ENCODE measurements at places on chromosomes 2 and 18.

DNA sequence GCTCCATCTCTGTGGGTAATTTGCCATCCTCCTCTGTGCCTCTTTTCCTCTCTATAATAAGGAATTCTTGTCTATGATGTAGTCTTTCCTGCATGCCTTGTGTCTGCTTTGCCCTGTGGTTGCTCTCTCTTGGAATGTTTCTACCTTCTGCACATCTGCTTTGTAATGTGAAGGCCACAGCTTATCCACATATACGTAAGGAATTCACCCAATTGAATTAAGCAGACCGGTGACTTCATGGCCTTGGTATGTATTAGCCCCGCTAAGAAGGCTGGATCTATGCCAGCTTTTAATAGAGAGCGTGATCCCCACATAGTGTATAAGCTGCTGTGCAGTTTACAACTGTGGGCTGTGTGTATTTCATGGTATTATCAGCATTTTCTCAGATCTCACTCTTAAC is 274.7 kb downstream of the RNF144A start:
- DNase-seq: no peak

- no peak for DNase-seq
These were observed 11.5 kb upstream of the TRIB2 start for GRCh38 chr2:12705230-12705629.

DNA sequence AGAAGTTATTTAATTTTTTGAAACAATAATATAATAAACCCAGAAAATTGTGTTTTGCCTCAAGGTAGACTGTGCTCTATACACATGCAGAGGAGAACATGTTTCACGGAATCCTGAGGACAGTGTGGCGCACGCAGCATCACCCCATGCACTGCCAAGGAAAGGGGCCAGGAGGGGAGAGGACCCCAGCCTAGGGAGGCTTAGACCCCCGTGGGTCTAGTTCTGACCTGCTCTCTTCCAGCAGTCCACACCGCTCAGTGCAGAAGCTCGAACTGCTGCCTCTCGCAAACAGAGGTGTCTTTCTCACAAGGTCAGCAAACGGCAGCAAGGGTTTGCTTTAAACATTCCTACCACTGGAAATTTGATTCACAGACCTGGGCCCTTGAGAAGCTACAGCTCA is 51.5 kb upstream of the KIDINS220 start:
- DNase-seq: no peak

DNA sequence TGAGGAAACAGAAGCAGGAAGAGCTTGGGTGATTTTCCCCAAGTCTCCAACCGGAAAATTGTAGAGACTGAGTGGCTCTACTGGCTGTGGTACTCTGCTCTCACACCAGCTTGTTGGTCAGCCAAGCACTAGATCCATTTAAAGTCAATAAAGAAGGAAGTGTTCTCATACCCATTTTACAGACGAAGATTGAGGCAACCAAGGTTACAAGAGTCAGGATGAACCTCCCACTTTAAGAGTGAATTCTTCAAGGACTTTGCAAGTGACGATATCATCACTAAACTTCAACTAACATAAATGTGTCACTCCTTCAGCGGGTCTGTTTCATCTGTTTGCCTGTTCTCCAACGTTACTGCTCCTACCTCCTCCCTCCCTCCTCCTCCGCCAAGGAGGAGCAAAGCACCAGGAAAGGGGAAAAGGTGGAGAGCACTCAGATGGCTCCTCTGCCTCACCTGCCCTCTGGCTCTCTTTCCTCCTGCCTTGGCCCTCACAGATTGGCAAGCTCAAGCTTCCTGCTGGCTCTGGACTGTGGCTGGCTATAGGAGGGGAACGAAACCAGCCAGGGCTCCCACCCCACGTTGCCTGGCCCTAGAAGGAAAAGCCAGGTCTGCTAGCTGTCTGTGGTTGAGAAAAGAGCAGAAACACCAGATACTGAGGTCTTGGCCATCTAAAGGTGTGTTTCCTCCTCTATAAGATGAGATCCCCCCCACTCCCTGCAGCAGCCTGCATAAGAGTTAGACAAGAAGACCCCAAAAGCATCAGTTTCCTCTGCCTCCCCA is 3.6 kb upstream of the RAB11FIP5 start:
- no peak for DNase-seq

- no peak for DNase-seq
These were observed 25.9 kb downstream of the PSTPIP2 start for GRCh38 chr18:46046126-46046525.

DNA sequence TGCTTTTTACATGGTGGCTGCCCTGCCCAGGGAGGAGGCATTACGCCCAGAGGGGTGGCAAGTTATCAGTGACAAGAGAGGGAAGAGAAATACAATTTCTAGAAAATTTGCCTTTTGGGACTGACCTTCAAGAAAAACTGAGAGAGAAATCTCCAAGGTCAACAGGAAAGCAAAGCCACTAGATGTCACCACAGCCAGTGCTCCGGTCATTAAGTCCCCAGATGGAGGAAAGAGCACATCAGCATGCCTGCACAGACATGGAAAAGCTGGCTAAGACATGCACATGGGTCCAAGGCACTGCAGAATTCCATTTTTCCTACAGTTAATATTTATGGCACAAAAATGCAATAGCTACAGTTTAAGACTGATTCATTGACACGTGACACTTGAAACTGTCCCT is 21.0 kb downstream of the FHL2 start:
- DNase-seq: no peak

GRCh38 chr2:160505256-160505655 is 11.6 kb upstream of the RBMS1 start:
- no peak for DNase-seq

- DNase-seq: peak; percentile 85
These were observed 109.9 kb downstream of the ZNF236 start for GRCh38 chr18:76932026-76932819.

DNA sequence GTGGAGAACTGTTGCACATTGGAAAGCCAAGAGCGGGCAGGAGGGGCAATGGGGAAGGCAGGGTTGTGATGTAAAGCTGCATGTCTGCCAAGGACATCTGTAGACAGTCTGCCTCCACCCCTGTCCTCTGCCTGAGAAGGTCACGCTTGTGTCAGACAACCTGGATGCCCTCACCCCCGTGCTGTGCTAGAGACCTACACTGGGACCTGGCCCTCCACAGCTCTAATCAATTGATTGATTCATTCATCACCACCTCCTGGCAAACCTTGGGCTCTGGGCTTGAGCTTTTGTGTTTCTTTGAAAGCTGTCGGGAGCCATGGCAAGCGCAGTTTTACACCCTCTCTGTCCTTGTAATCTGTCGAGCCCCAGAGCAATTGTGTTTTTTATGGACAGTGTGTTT is 41.1 kb downstream of the MARCO start:
- DNase-seq: no peak

DNA sequence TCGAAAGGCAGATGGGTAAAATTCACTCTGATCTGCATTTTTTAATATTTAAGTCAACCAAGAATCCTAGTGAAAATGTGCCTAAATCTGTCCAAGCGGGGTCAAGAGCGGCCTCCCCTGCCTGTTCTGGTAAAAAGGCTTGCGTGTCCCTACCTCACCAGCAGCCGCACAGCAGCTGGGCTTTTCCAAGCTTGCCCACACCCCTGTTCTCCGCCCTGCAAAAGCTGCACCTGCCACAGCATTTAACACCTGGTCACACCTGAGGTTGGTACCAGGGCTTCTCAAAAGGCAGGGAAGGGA is 25.8 kb upstream of the TMEM182 start:
- DNase-seq: peak; percentile 16

DNA sequence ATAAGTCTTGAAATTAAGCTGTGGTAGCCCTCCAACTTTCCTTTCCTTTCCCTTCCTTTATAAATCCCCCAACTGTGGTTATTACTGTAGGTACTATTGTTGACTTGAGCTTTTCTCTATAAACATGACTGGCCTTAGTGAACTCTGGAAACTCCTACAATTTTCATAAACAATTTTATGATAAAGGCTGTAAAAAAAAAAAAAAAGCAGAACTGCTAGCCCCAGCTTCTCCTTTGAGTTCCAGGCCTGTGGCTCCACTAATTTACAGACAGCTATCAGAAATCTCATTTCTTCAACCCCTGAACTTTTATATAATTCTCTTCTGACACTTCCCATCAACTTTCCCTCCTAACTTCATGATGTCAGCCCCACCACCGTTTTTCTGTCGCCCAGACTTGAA is 174.3 kb downstream of the IKZF2 start:
- no peak for DNase-seq

DNA sequence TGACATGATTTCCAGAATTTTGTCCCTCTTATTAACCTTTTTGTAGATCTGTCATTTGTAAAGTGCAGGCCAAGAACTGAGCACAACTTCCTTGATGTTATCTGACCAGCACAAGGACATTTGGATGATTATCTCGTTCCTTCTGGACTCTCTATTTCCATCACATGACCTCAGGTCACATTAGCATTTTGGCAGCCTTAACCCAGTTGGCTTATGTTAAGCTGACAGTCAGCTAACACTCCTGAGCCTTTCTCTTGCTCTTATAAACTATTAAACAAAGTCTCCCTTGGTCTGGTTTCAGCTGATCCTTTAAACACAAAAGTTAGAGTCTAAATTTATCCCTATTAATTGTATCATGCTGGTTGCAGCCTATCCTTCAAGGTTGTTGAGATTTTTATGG is 167.2 kb upstream of the RBBP8 start:
- DNase-seq: no peak

DNA sequence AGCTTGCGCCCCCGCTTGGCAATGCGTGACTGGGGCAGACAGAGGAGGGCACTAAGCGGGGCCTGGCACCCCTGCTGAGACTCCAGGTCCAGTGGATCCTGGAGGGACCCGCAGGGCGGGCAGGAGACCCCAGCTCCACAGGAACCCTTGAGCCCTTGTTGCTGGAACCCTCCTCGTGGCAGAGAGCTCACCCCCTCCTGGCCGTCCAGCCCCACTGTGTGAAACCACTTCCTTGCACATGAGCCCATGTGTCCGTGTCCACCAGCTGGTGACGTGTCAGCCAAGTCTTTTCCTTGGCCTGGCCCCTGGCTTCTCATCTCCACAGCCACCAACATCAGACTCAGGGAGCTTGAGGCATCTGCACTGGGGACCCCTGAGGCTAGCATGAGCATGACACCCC is 38.0 kb downstream of the BIN1 start:
- DNase-seq: no peak

DNA sequence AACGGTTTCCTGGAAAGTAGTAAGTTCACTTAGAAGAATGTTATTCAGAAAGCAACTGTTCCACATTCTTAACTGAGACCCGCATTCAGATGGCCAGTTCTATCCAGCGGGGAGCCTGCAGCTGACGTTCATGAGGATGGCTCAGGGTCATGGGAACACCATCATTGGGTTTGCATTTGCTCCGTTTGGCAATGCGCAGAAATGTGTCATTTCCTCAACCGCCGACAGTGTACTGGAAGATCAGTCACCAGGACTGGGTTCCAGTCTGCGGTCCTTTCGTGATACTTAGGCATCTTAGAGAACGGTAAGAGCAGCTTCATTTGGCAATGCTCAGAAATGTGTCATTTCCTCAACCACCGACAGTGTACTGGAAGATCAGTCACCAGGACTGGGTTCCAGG is 104.0 kb downstream of the DNER start:
- no peak for DNase-seq

DNA sequence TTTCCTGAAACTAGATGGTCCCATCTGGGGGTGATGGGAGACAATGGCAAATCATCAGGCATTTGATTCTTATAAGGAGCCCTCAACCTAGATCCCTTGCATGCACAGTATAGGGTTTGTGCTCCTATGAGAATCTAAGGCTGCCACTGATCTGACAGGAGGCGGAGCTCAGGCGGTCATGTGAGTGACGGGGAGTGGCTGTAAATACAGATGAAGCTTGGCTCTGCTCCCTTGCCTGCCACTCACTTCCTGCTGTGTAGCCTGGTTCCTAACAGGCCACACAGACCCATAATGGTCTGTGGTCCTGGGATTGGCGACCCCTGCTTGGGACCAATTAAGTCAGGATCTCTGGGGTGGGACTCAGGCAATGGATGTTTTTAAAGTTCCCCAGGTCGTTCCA is 293.4 kb downstream of the ZNF521 start:
- no peak for DNase-seq

DNA sequence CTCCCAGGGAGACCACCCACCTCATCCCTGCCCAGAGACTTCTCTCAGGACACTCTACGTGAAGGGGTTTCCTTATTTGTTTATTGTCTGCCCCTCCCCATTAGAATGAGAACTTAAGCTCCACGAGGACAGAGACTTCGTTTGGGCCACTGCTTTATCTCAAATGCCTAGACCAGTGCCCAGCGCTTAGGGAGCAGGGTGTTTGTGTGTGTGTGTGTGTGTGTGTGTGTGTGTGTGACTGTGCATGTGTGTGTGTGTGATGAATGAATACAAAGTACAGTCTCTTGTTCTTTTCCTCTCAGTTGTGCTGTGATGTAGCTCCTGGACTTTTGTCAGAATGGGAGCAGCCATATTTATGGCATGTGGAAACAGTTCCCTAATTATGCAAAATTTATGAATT is 34.4 kb upstream of the CABYR start:
- no peak for DNase-seq

DNA sequence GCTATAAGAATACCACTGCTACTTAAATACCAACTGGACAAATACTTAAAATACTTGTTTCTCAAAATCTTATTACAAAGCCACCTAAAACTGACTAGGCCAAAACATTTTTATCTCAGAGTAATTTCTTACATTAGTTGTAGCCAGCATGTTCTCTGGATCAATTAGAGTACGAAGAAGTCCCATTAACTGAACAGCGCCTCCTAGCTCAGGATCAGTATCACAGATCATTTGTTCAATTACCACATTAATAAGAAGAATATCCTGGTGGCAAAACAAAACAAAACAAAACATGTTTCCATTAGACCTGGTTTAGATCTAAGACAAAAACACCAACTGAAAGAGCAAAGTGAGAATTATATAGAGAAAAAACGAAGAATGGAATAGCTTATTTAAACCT is 36.0 kb downstream of the PPP4R3B start:
- no peak for DNase-seq

- peak; percentile 51 for DNase-seq
These were observed 985 bp downstream of the ILKAP start for GRCh38 chr2:238202326-238203093.

GRCh38 chr2:217360111-217360510 is 500.2 kb upstream of the TNP1 start:
- no peak for DNase-seq

- DNase-seq: peak; percentile 39
These were observed 15.6 kb upstream of the PPP1CB start for GRCh38 chr2:28736034-28736433.

GRCh38 chr18:58580623-58581022 is 48.3 kb downstream of the ALPK2 start:
- no peak for DNase-seq

DNA sequence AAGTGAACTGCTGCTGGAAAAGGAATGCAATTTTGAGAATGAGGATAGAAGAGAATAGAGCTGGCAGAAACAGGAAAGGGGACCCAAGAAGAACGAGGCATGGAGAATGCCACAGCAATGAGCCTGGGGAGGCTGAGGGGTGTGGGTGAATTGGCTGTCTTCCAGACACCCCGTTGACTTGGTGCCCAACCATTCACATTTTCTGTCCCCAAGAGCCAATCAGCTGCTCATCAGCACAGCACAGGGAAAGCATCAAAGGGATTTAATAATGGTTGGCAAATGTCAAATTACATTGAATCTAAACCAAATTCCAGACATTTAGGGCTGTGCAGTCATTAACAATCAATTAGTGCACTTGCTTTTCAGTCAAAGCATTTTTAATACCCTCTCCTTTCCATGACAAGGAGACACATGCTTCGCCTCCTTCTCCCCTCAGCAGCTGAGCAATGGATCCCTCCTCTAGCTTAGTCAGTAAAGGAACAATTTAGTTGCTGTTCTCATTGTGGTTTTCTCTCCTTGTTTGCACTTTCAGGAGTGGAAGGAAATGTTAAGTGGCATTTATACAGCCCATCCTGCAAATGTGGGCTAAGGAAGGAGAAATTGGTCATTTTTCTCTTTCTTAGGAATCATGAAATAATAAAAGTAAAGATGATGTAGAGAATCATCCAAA is 98.8 kb downstream of the KLF7 start:
- no peak for DNase-seq

All from AG08396 (cell line).